ENCODE measurements at places on chromosomes 6 and 20. TPM values are rescaled to one million over a fixed set of nuclear protein-coding genes. Genes with fewer than 3 reads are reported as not detected.

- DNase-seq = peak; percentile 34
These were observed 132.6 kb downstream of the TRMT11 start for GRCh38 chr6:126118936-126119335.

The C6orf132 gene
- total RNA-seq = 0.75 TPM

- no peak for DNase-seq
These were observed 226.0 kb downstream of the BMP2 start for GRCh38 chr20:6993511-6993910.

- DNase-seq = peak; percentile 14
These were observed 216.7 kb downstream of the ZDHHC14 start for GRCh38 chr6:157597461-157598312.

The PPP1R3D gene
- 6.3 TPM for total RNA-seq

GRCh38 chr20:49831770-49832631 is 19.4 kb downstream of the SLC9A8 start:
- no peak for DNase-seq

The FOXA2 gene
- not detected for total RNA-seq

- peak; percentile 22 for DNase-seq
These were observed 18.8 kb downstream of the EFCAB8 start for GRCh38 chr20:32877507-32877906.
